Retinal pigment epithelial cell (primary cell): ENCODE measurements at places on chromosomes 2 and 18.

GRCh38 chr18:42288129-42288528, 333.1 kb downstream of the PIK3C3 start:
- DNase-seq = no peak

DNA sequence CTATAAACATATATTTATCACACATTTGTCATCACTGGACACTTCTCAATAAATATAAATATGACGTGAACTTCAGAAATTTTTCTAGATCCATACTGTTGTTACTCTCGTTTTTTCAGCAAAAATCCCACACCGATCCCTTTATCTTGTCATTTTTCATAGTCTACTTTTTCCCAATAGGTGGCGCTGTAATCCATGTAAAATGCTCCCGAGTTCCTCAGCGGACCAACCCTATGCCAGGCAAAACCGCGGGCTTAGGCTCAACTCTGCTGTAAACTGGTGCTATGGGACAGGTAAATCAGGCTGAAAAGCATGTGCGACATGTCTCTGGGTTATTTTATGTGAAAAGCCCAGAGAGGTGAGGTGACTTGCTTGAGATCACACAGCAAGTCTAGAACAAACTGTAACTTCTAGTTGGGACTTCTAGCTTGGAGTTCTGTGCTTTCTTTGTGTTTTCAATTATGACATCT, 104.0 kb downstream of the COBLL1 start:
- no peak for DNase-seq

DNA sequence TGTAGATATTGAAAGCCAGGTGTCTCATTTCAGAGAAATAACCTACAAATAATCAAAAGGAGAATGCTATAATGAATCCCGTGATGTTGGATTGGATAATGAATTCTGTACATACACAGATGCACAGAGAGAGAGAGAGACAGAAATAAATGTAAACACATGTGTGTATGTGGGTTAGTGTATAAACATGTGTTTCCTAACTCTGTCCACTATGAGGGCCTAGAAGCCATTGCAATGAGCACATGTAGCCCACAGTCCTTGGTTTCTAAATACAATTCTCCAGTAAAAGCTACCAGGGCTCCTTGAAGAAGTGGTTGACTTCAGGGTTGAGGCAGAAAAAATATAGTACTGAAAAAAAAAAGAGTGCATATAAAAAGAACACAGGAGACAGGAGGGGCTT, 109.5 kb downstream of the INHBB start:
- DNase-seq = no peak

GRCh38 chr2:191697870-191698269, 19.9 kb downstream of the NABP1 start:
- no peak for DNase-seq

DNA sequence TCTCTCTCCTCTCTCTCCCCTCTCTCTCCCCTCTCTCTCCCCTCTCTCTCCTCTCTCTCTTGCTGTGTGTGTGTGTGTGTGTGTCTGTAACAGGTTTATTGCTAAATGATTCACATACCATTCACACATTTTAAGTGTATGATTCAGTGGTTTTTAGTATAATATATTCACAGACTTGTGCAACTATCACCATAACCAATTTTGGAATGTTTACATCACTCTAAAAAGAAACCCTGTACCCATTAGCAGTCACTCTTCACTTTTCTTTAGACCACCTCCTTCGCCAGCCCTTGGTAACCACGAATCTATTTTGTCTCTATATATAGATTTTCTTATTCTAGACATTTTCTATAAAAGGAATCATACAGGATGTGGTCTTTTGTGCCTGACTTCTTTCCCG, 11.4 kb downstream of the THNSL2 start:
- DNase-seq = no peak

GRCh38 chr2:229714736-229715541, 584 bp upstream of the DNER start:
- DNase-seq = no peak

GRCh38 chr18:62992877-62993365, 277.6 kb downstream of the PHLPP1 start:
- DNase-seq = no peak

DNA sequence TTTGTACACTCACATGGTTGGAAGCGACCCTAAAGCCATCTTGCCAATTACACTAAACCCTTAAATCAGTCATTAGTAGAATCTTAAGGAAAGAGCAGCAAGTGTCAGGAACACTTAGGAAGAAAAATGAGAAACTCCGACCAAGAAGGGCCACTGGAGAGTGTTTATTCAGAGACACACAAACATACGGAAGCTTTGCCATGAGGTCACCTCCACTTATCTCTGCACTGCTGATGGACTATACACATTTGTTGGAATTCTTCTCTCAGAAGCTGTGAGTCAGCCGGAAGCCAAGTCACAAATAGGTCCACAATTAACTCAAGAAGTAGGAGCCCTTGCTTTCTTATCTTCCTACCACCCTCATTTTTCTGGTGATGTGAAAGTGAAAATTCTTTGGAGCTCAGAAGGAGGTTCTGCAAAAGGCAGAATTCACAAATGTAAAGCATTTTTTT, 21.6 kb downstream of the BMP10 start:
- no peak for DNase-seq

- DNase-seq = no peak
Measured at GRCh38 chr2:210459880-210460279, 16.7 kb downstream of the LANCL1 start.

DNA sequence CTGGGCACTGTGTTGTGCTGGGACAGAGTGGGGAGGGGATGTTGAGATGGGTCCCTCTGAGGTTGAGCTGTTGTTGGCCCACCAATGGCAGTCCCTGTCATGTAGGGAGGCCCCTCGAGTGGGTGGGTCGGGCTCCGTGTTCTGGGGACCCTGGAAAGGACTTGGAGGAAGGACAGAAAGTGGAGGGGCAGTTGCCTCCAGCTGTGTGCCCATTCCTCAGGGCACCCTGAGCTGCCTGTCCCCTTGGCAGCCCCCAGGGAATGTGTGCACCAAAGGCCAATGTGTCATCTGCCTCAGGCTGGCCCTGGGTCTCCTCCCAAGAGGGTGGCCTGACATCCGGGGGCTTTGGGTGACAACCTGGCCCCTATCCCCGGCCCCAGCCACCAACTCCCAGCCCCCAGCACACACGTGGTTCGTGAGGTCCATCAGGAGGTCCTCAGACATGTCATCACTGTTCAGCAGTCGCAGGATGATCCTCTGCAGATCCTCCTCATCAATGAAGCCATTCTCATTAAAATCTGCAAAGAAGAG, 57.7 kb downstream of the CIB4 start:
- DNase-seq = no peak

GRCh38 chr18:47342566-47342965, 91.1 kb upstream of the SKOR2 start:
- DNase-seq = no peak
